ENCODE measurements at places on chromosomes 2 and 18.

- no peak for DNase-seq
These were observed 35.8 kb upstream of the ZNF804A start for GRCh38 chr2:184562532-184562931.

GRCh38 chr18:77181950-77182707 lies 49.5 kb upstream of the MBP start:
- no peak for DNase-seq

DNA sequence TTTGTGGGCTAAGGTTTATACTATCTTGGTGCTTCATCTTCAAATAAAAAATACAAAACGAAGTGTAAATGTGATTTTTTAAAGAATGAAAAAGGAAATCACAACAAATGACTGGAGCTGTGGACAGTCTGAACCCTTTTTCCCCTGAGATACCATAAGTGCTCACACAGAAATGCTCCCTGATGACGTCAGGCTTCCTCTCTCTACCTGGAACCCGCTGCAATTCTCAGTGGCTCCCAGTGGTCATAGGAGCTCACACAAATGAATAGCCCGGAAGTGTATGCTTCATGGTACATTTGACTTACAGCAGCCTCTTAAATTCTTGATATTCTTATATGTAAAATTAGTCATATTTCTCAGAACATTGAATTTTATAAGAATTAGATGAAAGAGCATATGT lies 249.7 kb upstream of the GYPC start:
- DNase-seq = no peak

- no peak for DNase-seq
These were observed 1671.8 kb upstream of the DDX18 start for GRCh38 chr2:116142644-116143227.

DNA sequence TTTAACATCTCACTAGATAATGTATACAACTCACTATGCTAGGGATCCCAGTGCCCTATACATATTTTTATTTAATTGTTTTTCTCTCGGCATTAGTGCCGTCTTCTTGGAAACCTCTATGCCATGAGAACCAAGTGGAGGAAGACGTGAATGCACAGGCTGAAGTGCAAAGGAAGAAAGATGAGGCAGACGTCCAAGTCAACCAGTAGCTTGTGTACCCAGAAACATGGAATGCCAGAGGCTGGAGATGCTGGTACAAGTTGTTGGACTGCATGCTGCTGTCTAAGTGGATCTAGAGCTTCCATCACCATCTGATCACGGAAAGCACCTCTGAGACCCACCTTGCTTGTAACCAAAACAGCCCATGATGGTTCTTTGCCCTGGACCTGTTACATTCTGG lies 12.5 kb upstream of the GEMIN6 start:
- DNase-seq = no peak

DNA sequence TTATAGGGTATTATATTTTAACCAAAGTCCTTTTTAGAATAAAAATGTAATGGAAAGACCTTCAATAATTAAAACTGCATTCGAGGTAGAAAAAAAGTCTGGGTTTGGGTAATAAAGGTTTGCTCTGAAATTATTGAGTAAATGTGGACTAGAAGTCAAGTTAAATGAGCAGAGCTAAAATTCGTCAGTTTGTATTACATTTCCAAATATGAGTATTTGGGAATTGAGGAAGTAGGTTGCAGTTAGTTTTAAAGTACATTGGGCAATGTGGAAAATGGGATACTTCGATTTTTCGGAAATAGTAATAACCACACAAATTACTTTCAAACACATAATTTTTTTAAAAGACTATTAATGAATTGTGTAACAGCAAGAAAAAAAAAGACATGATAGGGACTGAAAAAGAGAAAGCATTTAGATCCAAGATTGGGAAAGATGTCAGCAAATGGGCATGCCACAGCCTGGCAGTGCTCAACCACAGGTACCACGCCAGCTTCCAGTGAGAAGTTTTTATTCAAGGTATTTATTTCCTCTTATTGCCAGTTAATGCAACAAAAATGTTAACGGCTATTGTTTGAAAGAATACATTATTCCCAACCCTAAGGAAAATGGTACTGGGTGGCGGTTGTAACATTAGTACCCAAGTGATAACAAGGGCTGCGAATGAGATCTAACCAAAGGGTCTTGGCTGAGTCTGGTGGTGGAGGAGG lies 50.0 kb downstream of the TTC39C start:
- no peak for DNase-seq

GRCh38 chr2:36964496-36965058 lies 1.8 kb downstream of the STRN start:
- no peak for DNase-seq

DNA sequence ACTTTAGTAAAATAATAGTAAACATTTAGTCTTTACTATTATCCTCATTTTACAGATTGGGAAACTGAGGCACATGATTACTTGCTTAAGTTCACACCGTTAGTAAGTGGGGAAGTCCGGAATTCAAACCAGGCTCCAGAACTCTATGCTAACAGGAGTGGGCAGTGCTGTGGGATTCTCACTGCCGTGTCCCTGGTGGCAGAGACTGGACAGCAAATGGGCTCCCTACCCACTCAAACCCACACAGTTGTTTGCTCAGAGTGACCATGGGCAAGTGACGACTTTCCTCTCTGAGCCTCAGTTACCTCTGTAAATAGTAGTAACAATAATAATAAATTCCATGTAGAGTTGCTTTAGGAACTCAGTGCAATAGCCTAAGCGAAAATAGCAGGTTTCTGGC lies 24.0 kb downstream of the MAIP1 start:
- DNase-seq = no peak
